Activated T-helper 17 cell treated with anti-CD3 and anti-CD28 coated beads, Interleukin-2, amount 50 U/mL, for 72 hours (primary cell): ENCODE measurements at places on chromosomes 16 and 17. TPM values are rescaled to one million over a fixed set of nuclear protein-coding genes. Genes with fewer than 3 reads are reported as not detected.

DNA sequence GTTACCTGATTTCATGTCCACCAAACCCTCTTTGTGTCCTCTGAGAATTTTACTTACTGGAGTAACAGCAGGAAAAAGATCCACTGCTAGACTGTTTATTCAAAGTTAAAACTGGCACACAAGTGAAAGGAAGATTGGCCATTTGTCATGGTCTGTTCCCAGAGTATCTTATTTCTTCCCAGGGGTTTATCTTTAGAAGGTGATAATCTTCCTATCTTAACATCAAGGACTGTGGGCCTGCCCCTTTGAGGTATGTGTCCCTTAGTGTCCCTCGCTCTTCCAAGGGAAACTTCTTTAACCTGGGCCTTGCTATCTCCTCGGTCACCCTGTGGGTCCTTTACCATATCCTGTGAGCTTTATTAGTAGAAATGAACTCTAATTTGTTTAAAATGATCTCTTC, 49.7 kb downstream of the ARHGAP44 start:
- ATAC-seq: no peak

CACNG4 gene
- not detected for total RNA-seq

KLHL10 gene
- 0.16 TPM for total RNA-seq

SLC22A31 gene
- total RNA-seq: 0.65 TPM
